ENCODE measurements at places on chromosomes 6 and 20. TPM values are rescaled to one million over a fixed set of nuclear protein-coding genes. Genes with fewer than 3 reads are reported as not detected.

The TCF15 gene
- 0.12 TPM for total RNA-seq

The DSE gene
- total RNA-seq = 67.0 TPM

The PTPRT gene
- total RNA-seq = not detected

The TDRD6 gene
- total RNA-seq = 0.23 TPM

The KIF16B gene
- 8.6 TPM for total RNA-seq

The RAB32 gene
- 108 TPM for total RNA-seq

The F13A1 gene
- not detected for total RNA-seq

The SMLR1 gene
- total RNA-seq = not detected

The SLC22A1 gene
- total RNA-seq = 0.53 TPM

The MAD2L1BP gene
- total RNA-seq = 9.2 TPM

The NMBR gene
- total RNA-seq = not detected

The SLC22A7 gene
- not detected for total RNA-seq

The CCM2L gene
- total RNA-seq = 0.23 TPM

The BEND6 gene
- 6.1 TPM for total RNA-seq

The MLN gene
- total RNA-seq = not detected

The BHLHE23 gene
- not detected for total RNA-seq

The RIPOR3 gene
- total RNA-seq = 1.1 TPM

The RBCK1 gene
- 59.2 TPM for total RNA-seq

The C20orf202 gene
- not detected for total RNA-seq

The SLC32A1 gene
- total RNA-seq = not detected

The RIPPLY2 gene
- under 0.01 TPM for total RNA-seq

The AGER gene
- 0.15 TPM for total RNA-seq

The DLL1 gene
- 1.8 TPM for total RNA-seq

The PKIB gene
- 0.45 TPM for total RNA-seq

The SEC63 gene
- 12.5 TPM for total RNA-seq

The GPR63 gene
- 0.08 TPM for total RNA-seq

The GPSM3 gene
- total RNA-seq = 1.4 TPM
